ENCODE measurements at places on chromosomes 7 and 10. TPM values are rescaled to one million over a fixed set of nuclear protein-coding genes. Genes with fewer than 3 reads are reported as not detected.
A peak's percentile ranks its signal among the peaks of the same experiment; 100 is the strongest.

DNA sequence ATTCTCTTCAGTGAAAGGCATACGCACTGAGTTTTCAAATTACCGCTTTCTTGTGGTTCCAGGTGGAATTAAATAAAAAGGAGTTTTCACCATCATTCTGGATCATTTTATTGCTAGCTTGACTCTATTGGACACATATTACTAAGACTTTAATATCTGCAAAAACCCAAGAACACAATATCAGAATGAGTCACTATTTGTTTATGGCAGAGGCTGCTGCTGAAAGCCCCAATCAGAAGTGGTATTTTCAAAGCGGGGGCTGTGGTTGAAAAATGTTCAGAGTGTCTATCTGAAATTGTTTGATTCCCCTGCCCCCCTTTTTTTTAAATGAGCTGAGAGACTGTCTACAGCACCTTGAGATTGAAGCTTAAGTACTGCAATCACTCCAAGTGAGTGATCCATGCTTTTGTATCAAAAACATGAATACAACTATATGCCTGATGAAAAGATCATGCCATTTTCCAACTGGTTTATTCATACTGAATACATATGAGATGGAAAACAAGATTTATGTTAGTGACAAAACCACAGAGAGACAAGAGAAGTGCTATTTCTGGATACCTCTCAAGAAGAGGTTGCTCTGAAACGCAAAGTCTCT is 376.4 kb downstream of the HTR7 start:
- DNase-seq, result no peak

- no peak for DNase-seq
Observed at GRCh38 chr7:2420216-2420933, 17.0 kb downstream of the CHST12 start.

- no peak for DNase-seq
Observed at GRCh38 chr7:99990460-99990852, 14.6 kb upstream of the AZGP1 start.

DNA sequence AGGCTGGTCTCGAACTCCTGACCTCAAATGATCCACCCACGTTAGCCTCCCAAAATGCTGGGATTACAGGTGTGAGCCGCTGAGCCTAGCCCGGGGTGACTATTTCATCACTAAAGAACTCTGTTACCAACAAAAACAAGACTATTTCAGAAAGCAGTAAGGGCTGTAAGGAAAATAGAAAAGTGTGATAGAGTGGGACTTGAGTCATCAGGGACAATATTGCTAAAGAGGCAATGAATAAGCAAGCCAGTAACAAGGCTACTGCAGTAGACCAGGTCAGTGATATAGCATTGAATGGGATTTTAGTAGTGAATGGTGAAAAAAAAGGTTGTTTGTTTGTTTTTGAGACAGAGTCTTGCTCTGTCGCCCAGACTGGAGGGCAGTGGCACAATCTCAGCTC is 51.7 kb downstream of the SVOPL start:
- no peak for DNase-seq

GRCh38 chr7:44263326-44264082 is 61.9 kb downstream of the CAMK2B start:
- DNase-seq, result no peak

GRCh38 chr7:34189031-34189430 is 283.7 kb downstream of the BMPER start:
- no peak for DNase-seq

GRCh38 chr10:30823651-30824050 is 194.1 kb upstream of the LYZL2 start:
- DNase-seq, result no peak

- no peak for DNase-seq
Observed at GRCh38 chr7:158384746-158385145, 202.9 kb downstream of the PTPRN2 start.

GRCh38 chr10:70992436-70992835 is 104.1 kb upstream of the PCBD1 start:
- no peak for DNase-seq

GRCh38 chr7:32360127-32360526 is 130.1 kb downstream of the LSM5 start:
- no peak for DNase-seq

DNA sequence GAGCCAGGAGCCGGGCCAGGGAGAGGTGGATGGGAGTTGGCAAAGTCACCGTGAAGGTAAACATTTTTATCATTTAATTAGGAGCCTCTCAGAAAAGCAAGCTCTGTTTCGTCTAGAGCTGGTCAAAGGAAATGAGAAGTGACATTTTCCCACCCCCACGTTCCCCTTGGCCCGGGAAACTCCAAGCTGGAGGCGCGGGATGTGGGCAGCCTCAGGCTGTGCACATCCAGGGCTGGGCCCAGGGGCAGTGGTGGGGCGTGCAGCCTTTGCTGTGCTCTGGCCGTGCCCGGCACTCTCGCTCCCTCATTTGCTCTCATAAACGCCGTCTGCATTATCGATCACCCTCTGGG is 135.6 kb upstream of the RET start:
- no peak for DNase-seq

DNA sequence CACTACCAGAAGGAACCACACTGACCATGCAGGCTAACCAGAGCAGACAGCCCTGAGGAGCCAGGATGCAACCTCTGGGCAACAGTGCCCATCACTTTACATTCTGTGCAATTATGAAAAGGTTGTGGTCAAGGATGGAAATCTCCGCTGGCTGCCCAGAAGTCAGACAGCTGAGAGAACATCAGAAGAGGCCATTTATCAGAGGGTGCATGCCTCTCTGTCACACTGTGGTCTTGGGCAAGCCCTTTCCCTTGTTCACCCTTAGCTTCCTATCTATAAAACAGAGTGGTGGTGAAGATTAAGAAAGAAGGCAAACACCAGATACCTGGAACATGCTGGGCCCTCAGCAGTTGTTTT is 120.7 kb upstream of the GDF10 start:
- DNase-seq, result no peak

- DNase-seq, result no peak
Observed at GRCh38 chr7:146966274-146966673, 849.7 kb downstream of the CNTNAP2 start.

GRCh38 chr7:128882134-128882533 is 19.5 kb downstream of the ATP6V1F start:
- DNase-seq, result no peak

DNA sequence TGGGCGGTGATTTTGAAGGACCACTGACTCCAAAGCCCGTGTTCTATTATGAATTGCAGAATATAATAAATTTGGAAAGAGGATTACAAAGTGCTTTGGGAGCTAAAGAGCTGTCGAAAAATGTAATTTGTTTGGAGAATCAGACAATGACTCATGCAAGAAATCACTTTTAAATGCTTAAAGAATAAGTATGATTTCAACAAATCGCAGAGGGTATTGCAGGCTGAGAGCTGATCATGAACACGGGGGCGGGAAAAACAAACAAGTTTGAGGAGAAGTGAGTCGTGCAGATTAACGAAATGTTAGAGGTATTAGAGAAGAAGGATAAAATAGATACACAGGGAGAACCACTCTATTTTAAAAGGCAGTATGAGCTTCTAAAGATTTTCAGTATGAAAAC is 4.9 kb upstream of the HACD1 start:
- DNase-seq, result no peak

DNA sequence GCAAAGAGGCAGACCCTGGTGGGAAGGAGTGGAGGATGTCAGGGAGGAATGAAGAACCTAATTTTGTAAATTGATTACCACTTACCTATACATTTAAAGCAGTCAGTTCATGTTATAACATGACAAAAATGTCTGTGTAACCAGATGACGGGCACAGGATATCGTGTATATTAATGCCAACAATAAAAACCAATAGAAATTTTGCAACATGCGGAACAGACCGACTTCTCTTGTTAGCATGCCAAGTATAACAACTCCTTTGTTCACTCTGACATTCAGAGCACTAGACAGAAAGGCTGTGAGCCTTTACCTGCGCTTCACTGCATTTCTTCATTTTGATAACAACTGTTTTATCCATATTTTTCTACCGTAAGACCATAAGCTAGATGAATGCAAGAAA is 29.9 kb downstream of the CDK6 start:
- no peak for DNase-seq

GRCh38 chr7:2680792-2681490 is 7.1 kb upstream of the AMZ1 start:
- DNase-seq, result peak; percentile 95

GRCh38 chr10:29611781-29612381 is 22.9 kb downstream of the SVIL start:
- no peak for DNase-seq

- no peak for DNase-seq
Observed at GRCh38 chr7:33964417-33965182, 59.3 kb downstream of the BMPER start.

GRCh38 chr10:48872234-48872633 is 67.4 kb downstream of the LRRC18 start:
- no peak for DNase-seq

DNA sequence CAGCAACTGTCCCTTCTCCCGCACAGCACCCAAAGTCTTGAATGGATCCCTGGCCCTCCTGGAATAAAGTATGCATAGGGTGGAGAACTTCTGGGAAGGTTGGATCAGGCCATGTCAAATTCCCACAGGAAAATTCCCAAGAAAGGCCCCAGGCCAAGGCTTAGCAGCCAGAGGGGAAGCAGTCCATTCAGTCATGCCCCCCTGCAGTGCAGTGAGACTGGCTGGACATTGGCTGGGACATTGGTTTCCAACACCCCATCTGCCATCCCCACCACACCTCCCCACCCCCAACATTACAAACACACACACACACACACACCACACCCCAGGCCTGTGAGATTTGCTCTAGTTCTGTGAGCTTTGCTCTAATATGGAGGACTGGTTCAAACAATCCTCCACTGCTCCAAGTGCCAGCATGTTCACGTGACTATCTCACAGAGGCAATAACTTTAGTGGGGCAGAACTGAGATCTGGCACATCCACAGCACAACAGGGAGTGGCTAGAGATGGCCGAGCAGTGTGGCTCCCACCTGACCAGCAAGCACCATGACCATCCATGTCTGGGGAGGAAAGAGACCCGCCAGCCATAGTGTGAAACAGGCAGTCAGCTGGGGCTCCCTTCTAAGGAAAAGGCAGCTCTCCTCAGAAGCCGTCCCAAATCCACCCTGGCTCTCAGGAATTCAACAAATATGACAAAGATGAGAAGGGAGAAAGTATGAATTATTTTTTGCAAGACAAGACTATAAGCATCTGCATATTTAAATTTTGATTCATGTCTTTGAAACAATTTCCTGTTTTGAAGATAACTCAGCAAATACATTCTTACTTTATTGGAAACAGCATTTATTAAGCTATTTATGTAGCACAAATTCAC is 6.7 kb upstream of the FAM170B start:
- DNase-seq, result no peak

- no peak for DNase-seq
Observed at GRCh38 chr7:135095450-135095849, 52.4 kb upstream of the TMEM140 start.

DNA sequence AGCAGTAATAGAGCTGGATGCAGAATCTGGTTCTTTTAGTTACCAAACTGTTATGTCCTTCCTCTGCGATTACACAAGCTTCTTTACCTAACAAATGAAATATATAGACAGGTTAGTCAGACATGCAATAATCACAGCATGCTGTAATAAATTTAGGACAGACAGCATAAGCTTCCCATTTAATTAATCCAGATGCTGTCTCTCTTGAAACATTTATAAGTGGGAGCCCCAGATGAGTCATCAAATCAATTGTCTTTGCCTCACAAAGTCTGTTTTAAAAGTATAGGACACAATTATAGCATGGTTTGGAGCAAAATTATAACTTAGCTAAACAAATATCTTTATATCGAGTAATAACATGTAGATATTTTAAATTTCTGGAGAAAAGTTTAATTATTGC is 1.6 kb downstream of the CDNF start:
- no peak for DNase-seq

DNA sequence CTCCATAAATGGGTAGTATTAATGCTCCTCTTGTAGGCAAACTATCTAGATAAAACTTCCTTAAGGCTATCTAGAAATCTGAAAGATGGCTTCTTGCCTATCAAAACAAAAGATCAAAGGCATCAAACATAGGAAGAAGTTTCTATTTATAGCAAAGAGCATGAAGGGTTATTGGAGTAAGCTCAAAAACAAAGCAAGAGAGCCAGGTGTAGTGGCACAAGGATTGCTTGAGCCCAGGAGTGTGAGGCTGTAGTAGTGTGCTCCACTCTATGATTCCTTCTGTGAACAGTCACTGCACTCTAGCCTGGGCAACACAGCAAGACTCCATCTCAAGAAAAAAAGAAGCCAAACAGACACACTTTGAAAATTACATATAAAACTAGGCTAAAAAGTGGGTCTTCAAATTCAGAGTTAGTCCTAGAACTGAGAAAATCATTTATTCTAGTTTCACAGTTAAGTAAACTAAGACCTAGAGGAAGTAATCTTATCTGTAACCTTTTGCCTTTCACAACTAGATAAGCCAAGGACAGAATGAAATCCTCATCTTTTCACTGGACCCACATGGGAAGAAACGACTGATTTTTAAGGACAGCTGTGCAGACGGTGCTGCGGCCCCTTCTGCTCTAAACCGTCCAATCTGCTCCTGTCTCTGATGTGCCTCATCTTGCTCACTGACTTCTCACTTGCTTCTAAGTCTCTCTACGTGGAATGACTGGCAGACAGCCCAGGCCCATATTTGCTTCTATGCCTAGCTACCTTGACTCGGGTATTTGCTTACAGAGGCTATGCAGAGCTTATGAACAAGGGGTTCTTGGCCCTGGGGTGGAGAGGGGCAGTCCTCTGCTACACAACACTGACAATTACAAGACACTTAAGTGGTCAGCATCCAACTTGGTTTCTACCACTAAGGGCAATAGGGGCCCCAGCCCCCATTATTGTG is 50.0 kb downstream of the ESYT2 start:
- no peak for DNase-seq

GRCh38 chr10:69498711-69499471 is 47.6 kb downstream of the TSPAN15 start:
- DNase-seq, result no peak

- DNase-seq, result no peak
Observed at GRCh38 chr10:3071405-3072198, 4.3 kb downstream of the PFKP start.

DNA sequence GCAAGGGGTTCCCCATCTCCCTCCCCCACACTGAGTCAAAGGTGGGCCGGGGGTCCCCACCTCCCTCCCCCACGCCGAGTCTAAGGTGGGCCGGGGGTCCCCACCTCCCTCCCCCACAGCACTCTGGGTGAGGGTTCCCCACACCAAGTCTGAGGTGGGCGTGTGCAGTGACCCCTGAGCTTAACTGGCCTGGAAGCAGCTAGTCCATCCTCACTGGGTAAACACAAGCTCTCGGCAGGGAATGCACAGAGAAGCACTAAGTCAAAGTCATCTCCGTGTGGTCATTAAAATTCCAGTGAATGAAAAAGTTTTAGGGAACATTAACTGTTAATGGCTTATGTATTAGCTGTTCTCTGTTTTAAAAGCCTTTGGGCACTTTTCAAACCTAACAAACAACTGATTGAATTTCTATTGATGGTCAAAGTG is 43.7 kb upstream of the PRKAR1B start:
- no peak for DNase-seq

VWA2 gene
- total RNA-seq, result 21.5 TPM

PTPN20 gene
- 2.2 TPM for total RNA-seq

MGMT gene
- total RNA-seq, result 22.5 TPM

APBB1IP gene
- total RNA-seq, result 2.0 TPM

ARHGEF35 gene
- total RNA-seq, result 18.6 TPM

EGFR gene
- total RNA-seq, result 292 TPM

CD36 gene
- total RNA-seq, result 75.4 TPM

ZPBP gene
- 0.23 TPM for total RNA-seq

AKR1D1 gene
- total RNA-seq, result not detected

OR2A5 gene
- total RNA-seq, result not detected

BMS1 gene
- 17.2 TPM for total RNA-seq

FAM131B gene
- 0.42 TPM for total RNA-seq

SPDYE6 gene
- not detected for total RNA-seq

ACTL6B gene
- not detected for total RNA-seq

GIMAP5 gene
- total RNA-seq, result 16.8 TPM

UCMA gene
- total RNA-seq, result not detected
